ENCODE measurements at places on chromosomes 11 and 22. TPM values are rescaled to one million over a fixed set of nuclear protein-coding genes. Genes with fewer than 3 reads are reported as not detected.

DNA sequence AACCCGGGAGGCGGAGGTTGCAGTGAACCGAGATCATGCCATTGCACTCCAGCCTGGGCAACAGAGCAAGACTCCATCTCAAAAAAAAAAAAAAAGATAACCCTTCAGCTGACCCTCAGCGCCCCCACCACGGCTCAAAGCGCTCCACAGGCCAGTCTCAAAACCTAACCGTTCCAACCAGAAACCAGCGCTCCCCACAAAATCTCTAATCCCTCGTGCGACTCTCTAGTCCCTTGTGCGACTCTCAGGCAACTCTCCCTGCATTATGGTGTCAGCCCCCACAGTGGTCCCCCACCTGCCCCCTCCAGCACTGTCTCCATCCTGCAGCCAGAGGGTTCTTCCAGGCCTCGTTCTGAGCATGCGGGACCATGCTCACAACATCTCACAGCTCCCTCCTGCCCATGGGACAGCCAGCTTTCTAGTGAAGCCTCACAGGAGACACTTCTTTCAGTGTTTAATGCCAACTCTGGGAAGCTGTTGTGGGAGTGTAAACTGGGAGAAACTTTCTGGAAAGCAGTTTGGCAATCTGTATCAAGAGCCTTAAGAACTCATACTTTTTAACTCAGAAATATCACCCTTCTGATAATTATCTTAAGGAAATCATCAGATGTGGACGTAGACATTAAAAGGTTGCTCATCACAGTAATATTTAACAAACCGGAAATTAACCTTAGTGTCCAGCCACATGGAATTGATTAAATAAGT lies 4.2 kb upstream of the RASGRP2 start:
- no peak for DNase-seq

DNA sequence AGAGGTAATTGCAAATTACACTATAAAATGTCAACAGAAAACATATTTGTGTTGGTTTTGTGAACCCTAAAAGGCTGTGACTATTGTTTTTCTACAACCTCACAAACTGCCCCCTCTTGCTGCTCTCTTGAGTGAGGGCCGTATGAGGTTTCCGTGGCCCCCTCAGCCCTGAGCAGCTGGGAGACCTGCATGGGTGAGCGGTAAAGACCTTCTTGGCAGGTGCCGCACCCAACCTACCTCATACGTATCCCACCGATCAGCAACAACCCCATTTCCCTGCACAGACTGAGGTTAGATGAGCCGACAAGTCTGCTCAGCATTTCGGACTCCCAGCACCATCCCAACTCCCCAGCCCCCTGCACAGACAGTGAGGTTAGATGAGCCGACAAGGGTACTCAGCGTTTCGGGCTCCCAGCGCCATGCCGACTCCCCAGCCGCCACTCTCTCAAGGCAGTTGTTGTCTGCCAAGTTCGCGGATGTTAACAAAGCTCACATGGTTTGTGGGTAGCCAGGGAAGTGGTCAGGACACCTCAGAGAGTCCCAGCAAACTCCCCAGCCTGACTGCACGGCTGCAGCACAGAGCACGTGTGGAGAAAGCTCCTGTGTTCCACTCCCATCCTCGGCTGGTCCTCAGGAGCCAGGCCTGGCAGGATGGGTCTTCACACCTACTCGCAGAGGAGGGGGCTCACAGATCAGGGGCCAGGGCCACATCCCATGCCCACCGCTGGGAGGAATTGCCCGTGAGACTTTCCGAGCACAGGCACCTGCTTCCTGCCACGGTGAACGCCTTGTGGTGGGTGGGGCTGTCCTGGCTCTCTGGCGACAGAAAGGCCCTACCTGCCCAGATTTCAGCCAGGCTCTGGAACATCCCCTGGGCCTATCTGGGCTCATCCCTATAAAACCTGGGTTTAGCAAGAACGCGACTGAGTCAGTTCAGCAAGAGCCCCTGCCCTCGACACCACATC lies 502.9 kb downstream of the BRD1 start:
- no peak for DNase-seq

DNA sequence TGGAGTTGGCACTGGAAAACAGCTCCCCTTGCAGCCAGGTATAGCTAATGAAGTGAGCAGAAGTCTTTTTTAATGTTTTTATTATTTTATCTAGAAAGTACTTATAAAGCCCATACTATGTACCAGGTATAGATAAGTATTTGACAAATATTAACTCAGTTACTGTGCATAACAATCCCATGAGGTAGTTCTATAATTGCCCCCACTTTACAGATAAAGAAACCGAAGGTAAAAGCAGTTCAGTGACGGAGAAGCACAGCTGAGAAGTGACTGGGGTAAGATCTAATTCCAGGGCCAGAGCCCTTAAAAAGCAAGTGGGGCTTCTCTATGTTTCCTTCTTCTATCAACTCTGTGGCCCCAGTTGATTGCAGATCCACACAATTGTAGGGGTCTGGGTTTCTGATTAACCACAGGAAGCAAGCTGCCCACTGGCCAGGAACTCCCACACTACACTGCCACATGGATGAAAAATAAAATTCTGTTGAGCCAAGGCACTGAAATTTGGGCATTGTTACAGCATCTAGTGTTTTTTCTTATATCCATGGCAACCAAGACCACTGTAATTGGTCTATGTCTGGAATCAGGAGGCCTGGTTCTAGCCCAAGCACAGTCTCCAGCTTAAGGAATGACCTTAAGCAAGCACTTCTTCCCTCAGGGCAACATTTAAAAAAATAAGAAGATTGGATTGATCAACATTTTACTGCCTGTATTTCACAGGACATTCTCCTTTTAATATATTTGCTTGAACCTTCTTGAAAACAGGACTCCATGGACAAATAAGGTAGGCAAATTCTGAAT lies 55.3 kb upstream of the TEAD1 start:
- no peak for DNase-seq

The STX3 gene
- total RNA-seq = 39.6 TPM

Measured in activated CD4-positive, alpha-beta T cell treated with anti-CD3 and anti-CD28 coated beads, Interleukin-2, amount 10 ng/mL, durations not matched to agents 7 days and 5 days (primary cell).